ENCODE measurements at places on chromosomes 5 and 9.

DNA sequence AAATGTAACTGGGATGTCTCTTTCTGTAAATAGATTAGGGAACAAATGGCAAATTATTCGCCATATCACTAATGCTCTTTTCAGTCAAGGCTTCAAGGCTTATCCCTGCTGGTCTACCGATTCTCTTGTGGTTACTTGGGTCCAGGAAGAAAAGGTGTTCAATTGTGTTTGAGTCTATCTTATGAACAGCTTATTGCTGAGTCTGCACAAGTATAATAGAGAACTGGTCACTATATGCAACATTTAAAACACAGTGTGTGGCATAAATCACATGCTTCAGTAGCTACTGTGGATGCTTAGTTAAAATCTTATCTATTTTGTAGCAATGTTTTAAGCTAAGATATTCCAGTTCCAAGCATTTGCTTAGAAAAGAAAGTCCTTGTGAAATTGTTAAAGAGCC is 274.2 kb upstream of the FAM174A start:
- DNase-seq: no peak

DNA sequence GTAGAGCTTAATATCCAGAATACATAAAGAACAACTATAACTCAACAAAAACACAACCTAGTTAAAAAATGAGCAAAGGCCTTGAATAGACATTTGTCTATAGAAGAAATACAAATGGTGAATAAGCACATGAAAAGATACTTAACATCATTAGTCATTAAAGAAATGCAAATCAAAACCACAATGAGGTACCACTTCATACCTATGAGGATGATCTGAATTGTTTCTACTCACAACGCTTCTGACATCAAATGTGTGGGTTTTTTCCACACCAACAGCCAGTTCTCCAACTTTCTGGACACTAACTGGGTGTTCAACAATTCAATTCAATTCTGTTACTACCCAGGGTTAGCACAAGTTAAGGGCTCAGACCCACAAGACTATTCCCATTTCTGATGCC is 22.0 kb downstream of the SREK1IP1 start:
- no peak for DNase-seq

GRCh38 chr5:94853120-94853519 is 234.7 kb downstream of the SLF1 start:
- no peak for DNase-seq

- DNase-seq: no peak
These were observed 49.1 kb upstream of the SUB1 start for GRCh38 chr5:32536246-32536645.

- DNase-seq: no peak
These were observed 124.9 kb downstream of the TMEM161B start for GRCh38 chr5:88143693-88144218.

- no peak for DNase-seq
These were observed 14.8 kb downstream of the GGTA1 start for GRCh38 chr9:121484651-121485446.

DNA sequence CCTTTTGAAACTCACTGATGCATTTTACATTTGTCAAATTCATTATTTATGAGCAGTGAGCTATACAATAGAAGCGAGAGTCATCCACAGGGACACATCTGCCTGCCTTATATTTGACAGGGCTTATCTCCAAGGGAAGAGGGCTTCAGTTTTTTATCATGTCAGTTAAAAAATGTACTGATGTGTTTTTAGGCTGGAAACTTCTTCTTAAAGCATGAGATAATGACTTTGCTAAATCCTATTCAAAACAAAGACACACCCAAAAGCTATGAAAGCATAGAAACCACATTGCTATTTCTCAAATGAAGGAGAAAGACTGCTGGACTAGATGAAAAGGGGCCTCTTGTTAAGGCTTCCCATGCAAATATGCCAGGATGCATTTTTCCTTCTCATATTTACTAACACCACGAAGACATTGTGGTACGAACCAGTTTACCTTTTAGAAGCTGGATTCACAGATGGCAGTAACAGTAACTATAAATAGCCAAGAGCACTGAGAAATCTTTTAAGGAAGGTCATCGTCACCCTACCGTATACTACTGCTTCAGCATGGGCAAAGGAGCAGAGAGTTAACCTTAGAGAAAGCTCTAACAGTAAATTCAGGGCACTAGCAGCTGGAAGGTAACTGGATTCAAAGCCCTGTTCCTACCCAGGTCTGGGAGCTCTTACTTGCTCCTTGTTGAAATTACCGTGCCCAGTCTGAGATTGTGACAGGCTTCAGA is 86.3 kb upstream of the IFNK start:
- DNase-seq: no peak

GRCh38 chr5:179893076-179893957 is 14.4 kb downstream of the TBC1D9B start:
- DNase-seq: no peak

DNA sequence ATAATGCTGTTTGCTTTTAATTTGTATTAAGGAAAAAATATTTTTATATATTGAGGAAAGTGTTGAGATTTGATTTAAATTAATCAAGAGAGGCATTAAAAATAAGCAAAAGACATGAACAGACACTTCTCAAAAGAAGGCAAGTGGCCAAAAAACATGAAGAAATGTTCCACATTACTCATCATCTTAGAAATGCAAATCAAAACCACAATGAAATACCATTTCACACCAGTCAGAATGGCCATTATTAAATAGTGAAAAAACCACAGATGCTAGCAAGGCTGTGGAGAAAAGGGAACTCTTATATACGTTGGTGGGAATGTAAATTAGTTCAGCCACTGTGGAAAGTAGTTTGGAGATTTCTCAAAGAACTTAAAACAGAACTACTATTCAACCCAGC is 45.9 kb downstream of the RANBP17 start:
- DNase-seq: no peak

DNA sequence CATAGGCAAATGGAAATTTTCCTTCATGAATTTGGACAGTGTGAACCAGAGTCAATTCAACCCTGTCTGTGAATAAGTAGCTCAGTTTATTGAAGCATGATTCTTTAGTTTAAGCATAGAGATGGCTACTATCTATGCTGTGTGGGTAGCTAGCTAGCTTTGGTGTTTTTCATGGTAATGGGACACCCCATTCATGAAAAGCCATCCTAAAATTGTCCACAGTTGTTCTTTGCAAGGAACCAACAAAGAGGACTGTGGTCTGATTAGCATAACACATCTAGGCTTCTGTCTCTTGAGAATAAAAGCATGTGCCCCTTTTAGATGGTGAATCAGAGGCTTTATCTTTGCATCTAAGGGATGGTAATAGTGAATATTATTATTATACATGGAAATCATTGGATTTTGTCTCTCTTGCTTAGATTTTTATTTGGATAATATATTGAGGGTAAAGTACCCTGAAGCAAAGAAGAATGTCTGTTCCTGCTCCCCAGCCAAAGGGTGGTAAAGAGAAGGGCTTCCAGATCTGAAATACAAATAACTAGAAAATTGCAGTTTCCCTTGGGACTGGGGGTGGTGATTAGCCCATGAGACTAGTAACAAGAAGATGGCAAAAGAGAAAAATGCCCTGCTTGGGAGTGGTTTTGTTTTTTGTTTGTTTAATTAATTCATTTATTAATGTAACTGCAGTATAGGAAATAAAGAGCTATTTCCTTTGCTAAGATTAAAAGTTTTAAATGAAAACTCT is 624.2 kb upstream of the ZNF608 start:
- no peak for DNase-seq

GRCh38 chr9:101764472-101764871 is 26.0 kb upstream of the GRIN3A start:
- no peak for DNase-seq

DNA sequence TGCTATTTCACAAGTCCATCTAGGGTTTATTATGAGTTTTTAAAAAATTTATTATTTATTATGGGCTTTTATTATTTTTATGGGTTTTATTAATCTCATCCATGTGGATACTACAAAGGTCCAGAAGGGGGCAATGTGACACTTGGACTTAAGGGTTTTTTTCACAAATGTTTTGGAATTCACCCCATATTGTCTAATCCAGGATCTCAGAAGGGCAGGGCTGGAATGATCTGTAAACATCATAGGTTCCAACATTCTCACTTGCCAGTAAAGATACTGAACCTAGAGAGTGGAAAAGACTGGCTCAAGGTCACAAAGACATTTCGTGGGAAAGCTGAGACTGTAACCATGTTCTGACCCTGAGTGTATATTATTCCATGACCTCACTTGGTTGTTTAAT is 35.6 kb downstream of the NIM1K start:
- DNase-seq: no peak

DNA sequence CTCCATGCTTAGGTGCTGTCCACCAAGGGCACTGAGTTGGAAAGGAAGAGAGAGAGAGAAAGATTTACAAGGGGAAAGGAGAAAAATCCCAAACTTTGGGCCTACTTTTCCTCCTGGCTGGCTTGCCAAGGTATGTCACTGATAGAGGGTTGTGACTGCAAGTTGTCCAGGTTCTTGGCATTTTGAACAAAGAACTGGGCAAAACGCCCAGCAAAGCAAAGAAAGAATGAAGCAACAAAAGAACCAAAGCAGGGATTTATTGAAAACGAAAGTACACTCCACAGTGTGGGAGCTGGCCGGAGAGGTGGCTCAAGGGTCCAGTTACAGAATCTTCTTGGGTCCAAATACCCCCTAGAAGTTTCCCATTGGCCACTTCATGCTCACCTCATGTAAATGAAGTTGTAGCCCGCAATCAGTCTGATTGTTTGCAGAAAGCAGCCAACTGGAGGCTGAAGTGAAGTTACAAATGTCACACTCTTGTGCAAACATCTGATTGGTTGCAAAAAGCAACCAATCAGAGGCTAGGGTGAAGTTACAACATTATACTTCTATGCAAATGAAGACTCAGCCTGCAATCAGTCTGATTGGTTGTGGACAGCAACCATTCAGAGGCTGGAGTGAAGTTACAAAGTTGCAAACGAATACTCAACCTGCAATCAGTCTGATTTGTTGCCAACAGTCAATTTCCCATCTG is 263.5 kb downstream of the YTHDC2 start:
- DNase-seq: no peak

DNA sequence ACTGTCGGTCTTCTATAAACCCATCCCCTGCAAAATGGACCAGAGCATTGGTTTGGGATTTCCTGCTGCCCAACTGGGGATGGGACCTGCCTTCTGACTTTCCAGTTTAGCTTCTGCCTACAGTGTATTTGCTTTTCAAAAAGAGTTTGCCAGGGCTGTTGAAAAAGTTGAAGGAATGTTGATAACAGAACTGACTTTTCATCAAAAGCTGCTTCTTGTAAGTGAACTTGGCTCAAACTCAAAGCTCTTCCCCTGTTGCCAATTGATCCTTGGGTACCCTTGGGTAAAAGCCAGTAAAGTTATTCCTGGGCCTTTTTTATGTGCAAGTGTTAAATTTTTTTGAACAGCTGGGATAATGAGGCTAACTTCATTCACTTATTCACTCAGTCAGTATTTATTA is 142.9 kb upstream of the SLC30A5 start:
- no peak for DNase-seq

DNA sequence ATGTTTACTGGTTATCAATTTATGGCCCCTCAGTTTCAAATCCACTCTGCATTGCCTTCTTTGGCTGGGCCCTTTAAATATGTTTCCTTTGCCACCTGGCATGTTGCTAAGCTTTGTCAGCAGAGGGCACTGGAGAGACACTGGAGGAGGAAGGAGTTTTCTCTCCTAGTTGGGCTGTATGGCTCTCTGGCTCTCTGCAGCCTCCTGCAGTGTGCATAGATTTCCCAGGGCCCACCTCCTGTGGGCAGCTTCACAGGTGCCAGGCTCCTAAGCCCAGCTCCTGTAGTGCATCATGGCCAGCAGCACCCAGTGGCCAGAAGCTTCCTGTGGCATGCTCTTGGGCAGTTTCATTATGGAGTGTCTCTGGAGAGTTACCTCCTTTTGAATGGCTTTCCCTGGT is 23.3 kb downstream of the CAVIN4 start:
- DNase-seq: no peak

GRCh38 chr9:19464764-19465585 is 56.2 kb downstream of the ACER2 start:
- DNase-seq: no peak

GRCh38 chr9:131584858-131585257 is 39.5 kb downstream of the PRRT1B start:
- no peak for DNase-seq

- no peak for DNase-seq
These were observed 14.1 kb upstream of the SPARC start for GRCh38 chr5:151700820-151701219.

DNA sequence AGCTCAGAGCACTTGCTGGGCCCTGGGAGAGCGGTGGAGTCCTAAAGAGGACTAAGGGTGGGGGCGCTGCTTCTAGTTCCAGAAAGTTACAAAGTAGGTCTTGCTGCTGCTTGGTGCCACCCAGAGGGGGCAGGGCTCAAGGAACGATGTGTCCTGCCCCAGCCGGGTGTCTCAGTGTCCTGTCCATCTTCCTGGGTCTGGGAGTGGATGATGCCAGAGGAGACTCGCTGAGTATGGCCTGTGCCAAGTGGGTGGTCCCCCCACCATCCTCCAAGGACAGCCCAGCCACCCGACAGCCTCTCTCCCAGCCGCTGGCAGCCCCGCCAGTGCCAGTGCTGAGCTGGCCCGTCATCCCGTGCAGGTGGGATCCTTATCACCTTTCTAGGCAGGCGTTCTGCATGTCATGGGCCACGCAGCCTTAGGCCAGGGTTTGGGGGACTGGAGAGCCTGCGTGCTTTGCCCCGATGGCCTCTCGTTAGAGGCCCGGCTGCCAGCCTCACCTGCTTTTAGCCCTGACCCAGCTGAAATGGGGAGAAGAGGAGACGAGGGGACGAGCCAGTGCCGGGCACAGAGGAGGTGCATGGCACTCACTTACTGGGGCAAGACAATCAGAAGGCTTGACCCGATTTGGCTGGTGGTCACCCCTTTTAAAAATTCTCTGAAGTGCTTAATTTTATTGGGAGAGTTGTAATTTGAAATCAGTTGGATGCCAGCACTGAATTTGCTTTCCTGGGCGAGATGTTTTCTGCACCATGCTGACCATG is 5.6 kb downstream of the WNK2 start:
- no peak for DNase-seq

- no peak for DNase-seq
These were observed 392.2 kb downstream of the CDK5RAP2 start for GRCh38 chr9:120187758-120188157.

GRCh38 chr5:150809363-150809762 is 30.8 kb downstream of the SMIM3 start:
- DNase-seq: no peak

- no peak for DNase-seq
These were observed 115.3 kb downstream of the SEMA6A start for GRCh38 chr5:116459301-116459700.

DNA sequence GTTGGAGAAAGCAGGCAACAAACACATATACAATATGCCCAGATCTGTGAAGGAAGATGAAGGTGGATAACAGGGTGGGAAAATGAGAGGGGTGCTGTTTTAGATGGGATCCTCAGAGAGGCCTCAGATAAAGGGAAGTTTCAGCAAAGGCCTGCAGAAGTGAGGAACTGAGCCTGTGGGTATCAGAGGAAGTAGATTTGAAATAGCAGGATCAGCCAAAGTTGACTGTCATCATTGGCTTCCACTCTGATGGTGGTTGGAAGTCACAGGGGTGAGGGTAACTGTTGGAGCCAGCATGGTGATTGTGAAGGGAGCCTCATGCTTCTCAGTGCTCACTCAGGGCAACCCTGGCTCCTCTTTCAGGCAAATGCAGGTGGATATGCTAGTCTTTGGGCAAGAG is 607.2 kb upstream of the CLINT1 start:
- no peak for DNase-seq
